ENCODE measurements at places on chromosomes 6 and 20.

DNA sequence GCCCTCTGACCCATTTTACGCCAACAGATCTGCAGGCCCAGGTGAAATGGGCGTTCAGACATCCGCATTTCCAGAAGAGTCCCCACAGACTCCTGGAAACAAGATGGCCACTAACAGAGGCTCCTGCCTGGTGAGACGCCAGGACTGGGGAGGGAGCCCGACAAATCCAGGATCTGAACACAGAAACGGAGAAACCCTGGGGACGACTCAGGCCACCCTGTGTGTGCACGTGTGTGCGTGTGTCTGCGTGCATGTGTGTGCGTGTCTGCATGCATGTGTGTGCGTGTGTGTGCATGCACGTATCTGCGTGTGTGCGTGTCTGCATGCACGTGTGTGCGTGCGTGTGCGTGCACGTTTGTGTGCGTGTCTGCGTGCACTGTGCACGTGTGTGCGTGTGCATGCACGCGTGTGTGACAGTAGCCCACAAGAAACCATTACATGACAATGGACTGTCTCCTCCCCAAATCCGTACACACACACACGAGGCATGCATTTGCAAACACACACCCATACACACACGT lies 24.9 kb downstream of the CHRNA4 start:
- DNase-seq: no peak

DNA sequence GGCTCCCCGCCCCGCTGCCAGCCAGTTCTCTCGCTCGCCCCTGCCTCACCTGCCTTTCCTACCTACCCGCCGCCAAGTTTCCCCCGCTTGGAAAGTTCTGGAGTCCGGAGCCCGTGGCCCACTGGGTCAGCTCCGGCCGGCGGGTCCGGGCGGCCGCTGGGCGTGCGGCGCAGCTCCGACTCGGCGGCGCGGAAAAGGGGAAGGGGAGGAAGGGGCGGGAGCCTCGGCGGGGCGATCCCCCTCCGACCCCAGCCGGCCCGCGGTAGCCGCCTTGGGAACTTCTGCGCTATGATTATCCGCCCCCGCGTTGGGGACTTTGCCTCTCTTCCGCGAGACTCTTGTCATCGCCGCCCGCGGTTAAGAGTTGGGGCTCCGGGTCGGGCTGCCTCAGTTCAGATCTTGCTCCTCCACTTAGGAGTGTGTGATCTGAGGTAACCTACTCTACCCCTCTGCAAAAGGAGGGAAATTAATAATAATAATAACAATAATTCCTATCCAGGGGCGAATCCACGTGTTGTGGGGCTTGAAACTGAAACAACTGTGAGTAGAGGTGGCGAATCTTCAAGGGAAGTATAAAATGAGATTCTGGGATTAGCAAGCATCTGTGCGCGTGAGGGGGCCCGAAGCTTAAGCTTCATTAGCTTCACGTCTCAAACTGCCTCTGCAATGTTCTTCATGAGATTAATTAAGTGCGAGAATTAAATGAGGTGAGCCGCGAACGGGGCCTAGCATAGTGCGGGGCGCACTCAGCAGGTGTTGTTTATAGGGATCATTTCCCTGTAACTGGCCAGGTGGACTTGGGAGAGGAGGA lies 30.8 kb downstream of the SF3B5 start:
- DNase-seq: no peak

- no peak for DNase-seq
Observed at GRCh38 chr20:24838546-24839535, 110.2 kb upstream of the CST7 start.

DNA sequence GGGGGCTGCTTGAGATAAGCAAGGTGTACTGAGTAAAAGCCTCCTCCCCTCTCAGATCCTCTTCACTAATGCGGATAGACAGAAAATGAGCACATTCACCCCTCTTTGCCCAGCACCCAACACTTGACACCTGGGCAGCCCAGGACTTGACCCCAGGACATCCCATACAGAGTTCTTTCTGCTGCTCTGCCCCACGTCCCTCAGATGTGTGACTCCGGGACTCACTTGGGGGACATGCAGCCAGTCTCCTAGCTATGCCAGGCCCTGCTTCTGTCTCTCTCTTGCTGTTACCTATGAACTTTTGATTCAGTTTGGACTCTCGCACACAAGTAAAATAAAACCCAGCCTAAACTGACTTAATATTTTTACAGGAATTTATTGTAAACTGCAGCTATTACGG lies 159.9 kb downstream of the EYA2 start:
- no peak for DNase-seq

DNA sequence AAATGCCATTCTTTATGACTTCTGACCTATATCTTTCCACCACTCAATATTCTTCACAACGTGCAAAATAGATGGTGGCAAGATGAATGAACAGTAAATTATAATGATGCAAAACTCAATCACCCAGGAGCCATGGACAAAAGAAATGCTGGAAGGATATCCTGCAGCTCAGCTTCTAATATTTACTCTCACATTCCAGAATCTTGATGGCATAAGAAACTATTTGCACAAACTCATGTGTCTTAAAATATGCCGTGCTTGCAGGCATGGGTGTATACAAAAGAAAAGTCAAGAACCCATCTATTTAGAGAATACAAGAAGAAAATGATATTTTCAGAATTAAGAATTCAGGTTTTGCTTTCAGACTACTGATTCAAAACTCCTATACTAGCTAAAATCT lies 217.8 kb downstream of the SLC35F1 start:
- DNase-seq: no peak

DNA sequence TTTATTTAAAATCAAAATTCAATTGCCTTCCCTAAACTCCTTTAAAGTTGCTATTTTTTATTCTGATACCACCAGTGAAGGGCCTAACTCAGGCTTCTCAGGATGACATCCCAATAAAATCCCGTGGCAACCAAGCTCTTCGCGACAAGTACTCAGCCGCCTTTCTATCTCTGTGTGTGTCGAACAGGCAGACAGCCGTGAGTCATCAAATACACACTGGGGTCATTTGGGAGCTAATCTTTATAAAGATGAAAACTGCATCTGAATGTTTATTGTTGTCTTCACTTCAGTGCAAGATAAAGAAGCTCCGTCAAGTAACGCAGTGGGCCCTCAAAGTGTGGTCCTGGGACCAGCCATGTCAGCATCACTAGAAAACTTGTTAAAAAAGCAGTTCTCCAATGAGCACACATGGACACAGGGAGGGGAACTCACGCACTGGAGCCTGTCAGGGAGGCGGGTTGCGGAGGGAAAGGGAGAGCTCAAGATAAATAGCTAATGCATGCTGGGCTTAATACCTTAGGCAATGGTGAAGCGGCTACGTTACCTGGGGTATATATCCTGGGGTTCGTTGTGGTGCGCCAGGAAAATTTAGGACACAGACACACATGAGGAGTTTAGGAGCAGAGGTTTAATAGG lies 119.3 kb downstream of the RNF144B start:
- DNase-seq: no peak

DNA sequence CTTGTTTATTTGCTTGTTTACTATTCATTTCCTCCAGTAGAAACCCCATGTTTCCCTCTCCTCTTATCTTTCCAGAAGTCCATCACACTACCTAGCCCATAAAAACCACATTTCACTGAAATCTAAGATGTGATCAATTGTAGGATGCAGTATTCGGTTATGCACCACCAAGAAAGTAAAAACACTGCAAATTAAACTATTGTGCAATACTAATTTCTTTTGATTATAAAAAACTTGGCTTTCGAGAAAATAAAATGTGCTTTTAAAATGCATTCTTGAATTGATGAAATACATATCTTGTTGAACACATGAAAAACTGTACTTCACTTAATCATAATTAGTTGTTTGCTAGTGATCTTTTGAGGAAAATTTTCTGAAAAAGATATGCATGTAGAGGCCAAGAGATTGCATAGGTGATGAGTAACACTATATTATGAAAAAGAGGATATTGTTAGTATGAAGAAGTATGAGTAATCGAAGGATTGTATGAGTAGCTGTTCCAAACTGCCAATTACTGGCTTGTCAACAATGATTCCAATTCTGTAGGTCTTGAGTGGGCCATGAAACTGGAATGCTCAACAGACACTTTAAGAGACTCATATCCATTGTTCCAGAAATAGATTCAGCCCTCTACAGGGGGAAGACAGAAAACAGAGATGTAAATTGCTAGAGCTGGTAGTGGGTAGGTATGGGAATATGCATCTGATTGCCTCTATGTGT lies 79.7 kb downstream of the RNF217 start:
- no peak for DNase-seq

- DNase-seq: no peak
Observed at GRCh38 chr6:28165563-28165962, 23.9 kb downstream of the ZKSCAN8 start.

GRCh38 chr6:154386848-154387717 lies 30.5 kb upstream of the IPCEF1 start:
- no peak for DNase-seq

DNA sequence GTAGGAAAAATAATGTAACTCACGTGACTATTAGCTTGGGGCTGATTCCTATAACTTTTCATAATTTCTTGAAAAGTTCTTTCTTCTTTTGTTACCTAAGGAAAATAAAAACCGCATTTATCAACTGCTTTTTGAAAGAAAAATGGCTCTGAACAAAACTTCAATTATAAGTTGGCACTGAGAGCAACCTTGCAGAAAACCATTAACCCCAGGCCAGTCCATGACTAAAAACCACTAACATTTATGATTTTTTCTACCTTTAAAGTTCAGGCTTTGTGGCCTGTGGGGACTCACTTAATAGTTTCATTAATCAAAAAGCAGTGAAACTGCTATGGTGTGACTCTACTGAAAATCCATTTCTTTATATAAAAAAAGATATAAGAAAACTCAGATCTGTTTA lies 69.1 kb upstream of the SAMHD1 start:
- no peak for DNase-seq

GRCh38 chr6:55017555-55018300 lies 156.6 kb upstream of the HCRTR2 start:
- DNase-seq: no peak

DNA sequence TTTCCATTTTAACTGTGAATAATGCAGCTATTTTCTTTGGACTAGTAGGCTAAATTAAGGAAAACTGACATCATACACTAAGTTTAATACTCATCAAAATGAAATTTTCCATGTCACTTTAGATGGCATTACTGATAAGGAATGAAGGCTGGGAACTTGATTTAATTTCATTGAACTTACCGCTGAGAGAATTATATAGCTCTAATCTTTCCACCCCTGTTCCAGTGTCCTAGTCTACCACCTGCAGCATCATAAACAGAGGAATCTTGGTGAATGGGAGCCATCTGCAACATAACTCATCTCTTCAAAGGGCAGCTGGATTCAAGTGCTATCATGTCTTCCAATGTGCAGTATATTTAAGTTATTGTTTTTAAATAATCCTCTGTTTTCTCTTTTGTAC lies 1395.2 kb downstream of the EPHA7 start:
- DNase-seq: no peak

DNA sequence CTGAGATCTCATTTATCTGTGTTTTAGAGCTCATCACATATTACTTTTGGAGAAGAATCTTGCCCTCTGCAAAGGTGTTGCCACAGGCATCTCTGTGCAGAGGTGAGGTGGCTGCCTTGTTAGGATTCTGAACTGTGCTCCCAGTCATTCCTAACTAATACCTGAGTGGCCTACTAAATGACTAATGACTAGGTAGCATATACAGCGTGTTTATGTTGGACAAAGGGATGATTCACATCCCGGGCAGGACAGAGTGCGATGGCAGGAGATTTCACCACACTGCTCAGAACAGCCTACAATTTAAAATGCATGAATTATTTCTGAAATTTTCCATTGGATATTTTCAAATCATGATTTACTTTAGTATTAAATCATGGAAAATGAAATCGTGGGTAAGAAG lies 23.1 kb upstream of the CGA start:
- DNase-seq: no peak

GRCh38 chr20:45449528-45449927 lies 20.0 kb upstream of the WFDC2 start:
- DNase-seq: no peak

Measured in anterior cingulate cortex (tissue), 58 donors.